COR-L47 (cell line): ENCODE measurements at places on chromosomes 5 and 9.

- no peak for DNase-seq
These were observed 243.4 kb upstream of the RPS23 start for GRCh38 chr5:82521431-82522051.

- no peak for DNase-seq
These were observed 21.5 kb upstream of the GPR21 start for GRCh38 chr9:123011878-123012528.

GRCh38 chr9:126494746-126495145 lies 119.0 kb upstream of the LMX1B start:
- no peak for DNase-seq

DNA sequence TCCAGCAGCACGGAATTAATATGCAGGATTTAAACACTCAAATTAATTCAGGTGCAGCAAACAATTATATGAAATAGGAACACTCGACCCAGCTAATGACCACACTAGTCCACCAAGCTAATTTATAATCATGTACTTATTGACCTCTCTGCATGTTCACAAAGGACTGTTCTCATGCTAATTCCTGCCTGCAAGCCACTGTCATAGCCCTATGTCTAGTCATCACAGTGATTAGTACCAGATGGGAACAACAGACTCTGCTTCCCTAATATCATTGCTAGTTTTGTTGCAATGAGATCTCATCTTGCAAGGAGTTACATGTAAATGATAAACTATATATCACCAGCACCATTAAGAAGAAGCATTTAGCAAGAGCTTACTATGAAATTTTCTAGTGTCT lies 553.0 kb upstream of the GRAMD2B start:
- DNase-seq: no peak

GRCh38 chr5:14506140-14506538 lies 75.5 kb upstream of the OTULINL start:
- DNase-seq: no peak
